Stimulated activated CD8-positive, alpha-beta memory T cell treated with anti-CD3 and anti-CD28 coated beads, Interleukin-2, amount 100 ng/mL, for 1 hour (primary cell): ENCODE measurements at places on chromosomes 2 and 18.

DNA sequence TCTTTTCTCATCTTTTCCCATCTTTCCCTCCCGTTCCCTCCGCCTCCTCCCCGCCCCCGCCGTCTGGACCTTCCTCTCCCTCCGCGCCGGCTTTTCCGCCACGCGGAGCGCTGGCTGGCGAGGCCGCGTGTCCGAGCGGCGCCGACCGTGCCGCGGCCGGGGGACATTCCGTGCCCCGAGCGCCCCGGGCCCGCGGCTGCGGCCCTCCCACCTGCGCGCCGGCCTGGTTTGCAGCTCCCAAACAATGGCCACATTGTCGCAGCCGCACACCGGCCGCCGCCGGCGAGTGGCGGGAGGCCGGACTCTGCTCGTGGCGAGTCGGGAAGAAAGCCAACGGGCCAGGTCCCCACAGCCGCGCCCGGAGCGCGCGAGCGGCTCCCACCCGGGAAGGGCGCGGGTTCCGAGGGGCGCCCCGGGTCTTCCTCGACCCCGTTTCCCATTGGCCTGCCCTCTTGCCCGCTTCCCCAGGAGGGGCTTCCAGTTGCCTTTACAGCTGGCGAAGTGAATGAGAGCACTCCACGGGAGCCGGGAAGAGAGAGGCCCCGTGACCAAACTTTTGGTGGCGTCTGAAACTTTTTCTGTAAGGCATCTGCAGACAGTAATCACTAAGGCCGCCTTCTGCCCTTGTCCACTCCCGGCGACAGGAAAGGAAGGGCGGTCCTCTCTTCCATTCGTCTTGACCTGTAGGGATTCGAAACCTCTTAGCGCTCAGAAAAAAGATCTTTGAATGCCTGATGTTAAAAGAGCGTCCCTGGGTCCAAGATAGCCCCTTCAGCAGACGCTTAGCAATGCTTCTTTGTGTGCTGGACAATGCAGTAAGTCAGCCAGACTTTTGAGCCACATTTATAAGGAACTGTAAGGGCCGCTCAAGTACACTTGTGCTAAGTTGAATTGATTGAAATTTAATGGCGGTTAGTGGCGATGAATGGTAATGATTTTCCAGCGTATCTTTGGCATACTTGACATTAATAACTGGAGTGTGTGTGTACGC, 6.2 kb downstream of the GLI2 start:
- DNase-seq: no peak

DNA sequence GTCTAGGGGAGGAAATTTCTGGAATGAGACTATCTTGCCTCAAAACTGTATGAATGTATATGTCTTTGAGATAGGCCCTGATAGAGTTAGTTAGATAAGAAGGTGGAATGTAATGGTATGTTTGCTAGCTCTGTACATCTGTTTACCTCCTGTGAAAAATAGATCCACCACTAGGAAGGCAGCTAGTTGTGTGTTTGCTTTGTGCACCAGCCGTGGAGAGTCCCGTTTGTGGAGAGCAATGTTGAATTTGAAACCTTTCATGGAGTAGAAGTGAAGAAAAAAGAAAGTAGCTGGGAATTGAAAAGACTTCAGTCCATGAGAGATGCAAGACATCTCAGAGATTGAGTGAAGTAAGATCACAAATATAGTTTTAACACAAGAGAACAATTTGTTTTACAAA, 25.4 kb downstream of the ASXL3 start:
- DNase-seq: no peak

DNA sequence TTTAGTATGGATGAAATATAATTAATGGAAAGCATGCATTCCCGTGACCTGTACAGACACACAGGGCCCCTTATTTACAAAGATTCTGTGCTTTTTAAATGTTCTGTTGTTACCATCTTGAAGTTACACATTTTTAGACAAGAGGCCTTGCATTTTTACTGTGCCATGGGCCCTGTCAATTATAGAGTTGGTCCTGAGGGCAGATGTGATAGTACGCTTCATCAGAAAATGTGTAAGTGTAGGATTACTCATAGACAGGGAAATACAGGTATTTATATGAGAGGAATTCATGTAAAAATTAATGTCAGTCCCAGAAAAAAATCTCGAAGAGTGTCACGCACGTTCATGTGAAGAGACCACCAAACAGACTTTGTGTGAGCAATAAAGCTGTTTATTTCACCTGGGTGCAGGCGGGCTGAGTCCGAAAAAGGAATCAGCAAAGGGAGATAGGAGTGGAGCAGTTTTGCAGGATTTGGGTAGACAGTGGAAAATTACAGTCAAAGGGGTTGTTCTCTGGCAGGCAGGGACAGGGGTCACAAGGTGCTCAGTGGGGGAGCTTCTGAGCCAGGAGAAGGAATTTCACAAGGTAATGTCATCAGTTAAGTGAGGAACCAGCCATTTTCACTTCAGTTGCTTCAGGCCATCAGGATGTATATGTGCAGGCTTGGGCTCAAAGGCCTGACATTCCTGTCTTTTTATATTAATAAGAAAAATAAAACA, 12.2 kb upstream of the ALPK2 start:
- no peak for DNase-seq

GRCh38 chr18:34077599-34077998, 147.1 kb downstream of the NOL4 start:
- no peak for DNase-seq

DNA sequence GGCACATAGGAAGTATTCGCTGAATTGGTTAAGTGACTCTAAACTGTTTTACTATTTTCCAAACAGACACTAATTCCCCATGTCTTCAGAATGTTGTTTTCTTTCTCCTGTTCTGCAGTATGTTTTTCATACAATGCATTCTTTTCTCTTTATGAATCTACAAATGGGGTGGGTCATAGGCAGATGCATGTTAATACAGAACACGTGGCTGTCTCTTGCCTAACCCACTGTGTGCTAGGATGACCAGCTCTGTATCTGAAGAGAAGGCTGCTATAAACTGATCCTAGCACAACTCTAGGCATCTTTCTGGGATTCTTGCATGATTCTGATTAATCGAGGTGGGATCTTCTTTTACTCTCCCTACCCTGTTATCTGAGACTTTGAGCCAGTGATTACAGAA, 826.0 kb downstream of the PLCL1 start:
- DNase-seq: no peak
